ENCODE measurements at places on chromosomes 3 and 15.

- DNase-seq = no peak
These were observed 243.8 kb upstream of the CHRM5 start for GRCh38 chr15:33724321-33725036.

GRCh38 chr3:16427103-16427965, 86.2 kb downstream of the RFTN1 start:
- peak; percentile 93 for DNase-seq

DNA sequence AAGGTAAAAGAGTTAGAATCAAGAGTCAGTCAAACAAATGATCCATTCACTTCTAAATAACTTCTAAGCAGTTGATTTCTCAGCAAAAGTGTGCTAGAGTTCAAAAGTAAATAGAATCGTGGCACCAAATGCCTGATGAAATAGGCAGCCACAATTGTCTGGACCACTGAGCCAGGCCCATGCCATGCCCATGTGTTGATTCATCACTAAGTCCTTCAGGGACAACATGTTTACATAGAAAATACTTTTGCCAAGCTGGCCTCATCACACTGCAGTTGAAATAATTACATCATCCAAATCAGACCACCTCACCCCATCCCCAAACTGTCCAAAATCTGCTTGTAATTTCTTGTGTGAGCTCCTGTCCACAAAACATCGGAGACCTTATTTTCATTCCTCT, 216.3 kb downstream of the IGSF11 start:
- peak; percentile 62 for DNase-seq

GRCh38 chr3:101228441-101228840, 91.9 kb downstream of the IMPG2 start:
- DNase-seq = no peak

- DNase-seq = peak; percentile 65
These were observed 1.3 kb upstream of the HACD2 start for GRCh38 chr3:123586131-123586530.

GRCh38 chr3:180267202-180267843, 230.6 kb upstream of the PEX5L start:
- DNase-seq = no peak

Measured in EH (cell line).